Activated T-cell treated with anti-CD3 and anti-CD28 coated beads, Interleukin-2, amount 50 U/mL, for 72 hours (primary cell): ENCODE measurements at places on chromosomes 1 and 21. TPM values are rescaled to one million over a fixed set of nuclear protein-coding genes. Genes with fewer than 3 reads are reported as not detected.

DNA sequence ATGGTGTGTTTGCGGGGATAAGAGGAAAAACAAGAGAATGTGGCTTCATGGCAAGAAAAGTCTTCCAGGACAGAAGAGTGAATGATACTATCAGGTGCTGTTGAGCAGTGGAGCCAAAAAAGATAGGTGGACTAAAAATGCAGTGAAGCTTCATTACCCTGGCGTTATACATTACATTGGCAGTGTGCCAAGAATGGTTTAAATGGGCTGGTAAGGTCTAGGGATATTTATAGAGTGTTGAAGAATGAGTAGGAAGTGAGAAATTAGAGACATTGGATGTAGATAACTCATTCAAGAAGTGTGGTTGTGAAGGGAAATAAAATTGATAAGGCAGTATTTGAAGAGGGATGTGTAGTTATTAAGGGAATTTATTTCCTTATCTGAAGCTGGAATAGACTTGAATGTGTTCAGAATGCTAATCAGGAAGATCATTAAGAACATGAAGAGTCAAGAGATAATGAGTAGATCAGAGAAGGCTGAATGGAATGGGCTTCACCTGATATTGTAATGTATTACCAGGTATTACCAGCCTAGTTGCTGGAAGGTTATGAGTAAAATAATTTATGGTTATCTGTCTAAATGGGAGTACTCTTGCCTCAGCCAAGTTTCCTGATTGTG is 72.7 kb downstream of the MAST2 start:
- DNase-seq, result no peak

The DENND2C gene
- total RNA-seq, result 2.2 TPM

The DDAH1 gene
- 0.09 TPM for total RNA-seq

The ARHGEF10L gene
- not detected for total RNA-seq

- DNase-seq, result no peak
Measured at GRCh38 chr1:44848456-44849181, 5.6 kb upstream of the PTCH2 start.

DNA sequence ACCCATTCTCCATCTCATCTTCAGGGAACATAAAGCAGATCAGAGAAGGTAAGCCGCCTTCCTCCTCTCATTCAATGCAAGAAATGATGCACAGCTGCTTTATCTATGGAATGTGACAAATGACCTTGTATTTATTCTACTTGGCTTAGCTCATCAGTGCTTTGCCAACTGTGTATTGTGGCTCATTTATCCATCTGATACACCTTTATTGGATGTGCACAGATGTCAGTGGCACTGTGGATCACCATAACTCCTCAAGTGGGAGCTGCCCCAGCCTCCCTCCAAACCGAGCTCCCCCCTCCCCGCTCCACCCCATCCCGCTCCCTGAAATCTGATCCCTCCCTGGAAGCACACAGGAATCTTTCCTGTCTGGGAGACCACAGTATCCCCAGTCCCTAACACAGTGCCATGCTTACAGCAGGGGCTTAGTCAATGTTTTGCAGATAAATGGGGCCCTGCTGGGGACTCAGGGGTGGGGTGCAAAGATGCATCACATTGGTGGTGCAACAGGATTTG is 156.0 kb upstream of the RAB4A start:
- no peak for DNase-seq

DNA sequence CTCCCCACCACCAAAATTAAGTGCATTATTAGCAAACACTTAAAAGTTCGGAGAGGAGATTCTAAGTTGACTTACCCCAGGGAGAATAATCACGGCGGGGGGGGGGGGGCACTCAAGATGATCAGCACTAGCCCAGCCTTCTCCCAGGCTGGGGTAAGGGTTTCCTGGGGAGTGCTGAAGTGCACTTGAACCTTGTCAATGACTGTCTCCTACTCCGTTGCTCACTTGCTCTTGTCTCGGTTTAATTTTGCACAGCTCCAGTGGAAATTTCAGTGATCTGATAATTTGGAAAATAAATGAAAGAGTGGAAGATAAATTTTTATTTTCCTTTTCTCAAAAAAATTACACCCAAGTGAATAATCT is 59.2 kb downstream of the PBX1 start:
- DNase-seq, result no peak

DNA sequence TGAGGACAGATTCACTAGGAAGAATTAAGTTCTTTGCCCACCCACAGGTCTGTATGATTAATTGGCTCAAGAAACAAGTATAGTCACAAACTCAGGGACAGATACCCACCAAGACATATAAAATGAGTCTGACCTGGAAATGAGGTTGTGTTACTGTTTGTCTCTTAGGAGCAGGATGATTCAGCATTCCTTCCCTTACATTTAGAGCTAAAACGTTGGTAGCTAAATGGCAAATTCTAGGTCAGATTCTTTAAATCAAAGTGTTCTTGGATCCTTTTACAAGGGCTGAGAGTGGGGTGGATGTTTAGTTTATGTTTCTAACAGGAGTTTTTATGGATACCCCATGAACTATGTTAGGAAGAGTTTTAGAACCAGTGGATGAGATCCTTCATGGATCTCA is 4.7 kb downstream of the RIMKLA start:
- no peak for DNase-seq

The RNU1-4 gene
- total RNA-seq, result 1,278 TPM

DNA sequence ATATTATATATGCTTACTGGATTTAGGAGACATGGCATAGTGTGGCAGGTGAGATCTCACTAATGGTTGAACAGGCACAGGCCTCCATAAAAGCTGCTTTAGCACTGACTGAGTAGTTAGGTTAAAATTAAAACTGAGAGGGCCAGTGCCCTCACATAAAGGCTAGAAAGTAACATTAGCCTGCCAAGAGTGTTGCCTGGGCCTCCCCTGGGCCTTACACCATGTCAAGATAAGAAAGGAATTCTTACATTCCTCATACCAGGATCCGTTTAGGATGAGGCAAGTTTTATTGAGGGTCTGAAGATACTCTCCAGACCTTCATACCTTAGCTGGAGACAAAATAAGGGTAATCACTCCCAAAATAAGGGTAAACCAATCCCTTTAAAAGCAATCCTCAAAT is 1011.8 kb downstream of the PLA2G4A start:
- no peak for DNase-seq

DNA sequence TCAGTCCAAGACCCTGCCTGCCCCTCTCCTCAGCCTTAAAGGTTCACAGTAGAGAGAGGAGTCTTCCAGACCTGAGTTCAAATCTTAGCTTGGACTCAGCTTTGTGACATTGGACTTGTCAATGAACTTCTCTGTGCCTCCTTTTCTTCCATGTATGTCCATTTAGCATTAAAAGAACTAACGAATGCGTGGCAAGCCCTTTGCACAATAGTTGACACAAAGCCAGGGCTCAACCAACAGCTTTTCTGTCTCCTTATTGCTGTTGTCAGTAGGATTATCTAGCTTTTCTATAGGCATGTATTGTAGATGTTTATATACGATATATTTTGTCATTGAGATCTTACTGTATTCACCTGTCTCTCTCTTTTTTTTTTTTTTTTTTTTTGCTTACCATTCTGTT is 450.8 kb downstream of the PTPRU start:
- no peak for DNase-seq

The ZNF691 gene
- total RNA-seq, result 11.1 TPM

- no peak for DNase-seq
Measured at GRCh38 chr21:41483415-41483814, 24.5 kb downstream of the TMPRSS2 start.

The CFHR3 gene
- total RNA-seq, result not detected

The OLFML3 gene
- 1.0 TPM for total RNA-seq

DNA sequence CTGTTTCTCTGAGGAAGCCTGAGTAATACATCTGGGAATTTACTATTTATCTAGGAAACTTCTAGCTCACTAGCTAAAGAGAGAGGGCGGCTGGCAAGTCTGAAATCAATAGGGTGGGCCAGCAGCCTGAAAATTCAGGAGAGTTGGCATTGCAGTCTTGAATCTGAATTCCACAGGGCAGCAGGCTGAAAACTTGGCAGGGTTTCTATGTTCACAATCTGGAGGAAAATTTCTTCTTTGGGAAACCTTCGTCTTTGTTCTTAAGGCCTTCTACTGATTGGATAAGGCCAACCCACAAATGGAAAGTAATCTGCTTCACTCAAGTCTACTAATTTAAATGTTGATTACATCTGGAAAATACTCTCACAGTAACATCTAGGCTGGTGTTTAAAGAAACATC is 101.0 kb upstream of the COG2 start:
- no peak for DNase-seq

The TMEM269 gene
- total RNA-seq, result 0.81 TPM

The SPATA6 gene
- 5.7 TPM for total RNA-seq

- DNase-seq, result no peak
Measured at GRCh38 chr1:236575523-236575922, 28.8 kb downstream of the HEATR1 start.

DNA sequence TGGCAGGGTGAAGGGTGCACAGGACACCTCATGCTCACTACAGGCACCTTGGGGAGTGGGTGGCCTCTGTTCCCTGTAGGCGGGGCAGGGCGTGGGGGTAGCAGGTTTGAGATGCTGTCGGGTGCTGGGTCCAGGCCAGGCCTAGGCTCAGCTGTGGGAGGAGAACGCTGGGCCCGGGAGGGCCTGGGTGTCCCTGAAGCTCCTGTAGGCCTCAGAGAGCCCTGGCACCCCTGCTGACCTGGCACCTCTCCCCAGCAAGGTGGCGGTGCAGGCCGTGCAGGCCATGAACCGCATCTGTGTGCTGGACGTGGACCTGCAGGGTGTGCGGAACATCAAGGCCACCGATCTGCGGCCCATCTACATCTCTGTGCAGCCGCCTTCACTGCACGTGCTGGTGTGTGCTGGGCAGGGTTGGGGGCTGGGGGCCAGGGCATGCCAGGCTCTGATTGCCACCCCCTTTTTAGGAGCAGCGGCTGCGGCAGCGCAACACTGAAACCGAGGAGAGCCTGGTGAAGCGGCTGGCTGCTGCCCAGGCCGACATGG is 2.5 kb upstream of the GJC2 start:
- DNase-seq, result no peak

- DNase-seq, result no peak
Measured at GRCh38 chr1:100458661-100459357, 79.1 kb upstream of the GPR88 start.

GRCh38 chr1:30132602-30133286 is 590.6 kb downstream of the MATN1 start:
- DNase-seq, result no peak
